ENCODE measurements at places on chromosomes 2 and 18.
A peak's percentile ranks its signal among the peaks of the same experiment; 100 is the strongest.

GRCh38 chr2:142165790-142166189 lies 35.0 kb upstream of the LRP1B start:
- no peak for DNase-seq

GRCh38 chr2:72142570-72143440 lies 4.9 kb downstream of the CYP26B1 start:
- peak; percentile 26 for DNase-seq

- DNase-seq = no peak
Observed at GRCh38 chr2:142748559-142749099, 128.8 kb upstream of the KYNU start.

- no peak for DNase-seq
Observed at GRCh38 chr2:238939074-238939473, 91.2 kb downstream of the TWIST2 start.

DNA sequence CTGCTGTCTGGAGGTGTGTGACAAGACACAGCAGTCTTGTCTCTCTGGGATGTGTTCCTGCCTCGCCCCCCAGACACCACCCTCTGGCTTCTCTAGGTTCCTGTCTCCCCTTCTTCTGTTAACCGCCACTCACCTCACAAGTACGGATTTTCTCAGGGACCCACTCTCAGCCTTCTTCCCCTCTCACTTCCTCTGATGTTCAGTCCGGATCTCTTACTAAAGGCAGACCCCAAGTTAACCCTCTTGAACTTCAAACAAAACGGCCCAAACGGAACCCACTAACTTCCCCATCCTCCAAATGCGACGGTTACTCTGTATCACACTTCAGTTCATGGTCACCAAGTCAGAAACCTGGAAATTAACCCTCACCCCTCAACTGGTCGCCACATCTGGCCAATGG lies 32.0 kb downstream of the B4GALT6 start:
- no peak for DNase-seq

GRCh38 chr2:104929663-104930062 lies 75.7 kb downstream of the POU3F3 start:
- DNase-seq = no peak

DNA sequence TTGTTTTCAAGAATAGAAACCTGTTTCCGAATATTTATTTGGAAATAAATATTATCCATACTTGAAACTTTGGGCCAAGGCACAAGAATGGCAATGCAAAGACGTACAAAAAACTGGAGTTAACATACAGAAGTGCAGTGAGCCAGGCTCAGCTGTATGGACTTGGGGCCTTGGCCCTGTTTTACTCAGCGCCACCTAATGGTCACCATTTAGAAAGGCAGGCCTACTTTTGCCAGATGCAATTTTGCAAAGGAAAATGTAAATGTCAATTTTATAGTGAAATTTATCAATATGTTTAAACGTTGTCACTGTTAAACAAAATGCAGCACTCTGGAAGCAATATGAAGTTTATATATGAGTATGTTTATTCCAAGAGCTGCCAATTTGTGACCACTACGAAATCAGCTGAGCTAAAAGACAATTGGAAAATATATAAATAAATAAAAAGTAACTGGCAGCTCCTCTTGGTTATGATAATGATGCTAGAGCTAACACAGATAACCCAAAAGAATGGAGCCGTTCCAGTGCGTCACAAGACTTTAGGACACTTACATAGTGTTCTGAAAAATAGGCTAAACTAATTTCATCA lies 155.0 kb downstream of the ARHGAP15 start:
- DNase-seq = no peak

GRCh38 chr2:161243312-161243711 lies 64.9 kb upstream of the PSMD14 start:
- DNase-seq = no peak

DNA sequence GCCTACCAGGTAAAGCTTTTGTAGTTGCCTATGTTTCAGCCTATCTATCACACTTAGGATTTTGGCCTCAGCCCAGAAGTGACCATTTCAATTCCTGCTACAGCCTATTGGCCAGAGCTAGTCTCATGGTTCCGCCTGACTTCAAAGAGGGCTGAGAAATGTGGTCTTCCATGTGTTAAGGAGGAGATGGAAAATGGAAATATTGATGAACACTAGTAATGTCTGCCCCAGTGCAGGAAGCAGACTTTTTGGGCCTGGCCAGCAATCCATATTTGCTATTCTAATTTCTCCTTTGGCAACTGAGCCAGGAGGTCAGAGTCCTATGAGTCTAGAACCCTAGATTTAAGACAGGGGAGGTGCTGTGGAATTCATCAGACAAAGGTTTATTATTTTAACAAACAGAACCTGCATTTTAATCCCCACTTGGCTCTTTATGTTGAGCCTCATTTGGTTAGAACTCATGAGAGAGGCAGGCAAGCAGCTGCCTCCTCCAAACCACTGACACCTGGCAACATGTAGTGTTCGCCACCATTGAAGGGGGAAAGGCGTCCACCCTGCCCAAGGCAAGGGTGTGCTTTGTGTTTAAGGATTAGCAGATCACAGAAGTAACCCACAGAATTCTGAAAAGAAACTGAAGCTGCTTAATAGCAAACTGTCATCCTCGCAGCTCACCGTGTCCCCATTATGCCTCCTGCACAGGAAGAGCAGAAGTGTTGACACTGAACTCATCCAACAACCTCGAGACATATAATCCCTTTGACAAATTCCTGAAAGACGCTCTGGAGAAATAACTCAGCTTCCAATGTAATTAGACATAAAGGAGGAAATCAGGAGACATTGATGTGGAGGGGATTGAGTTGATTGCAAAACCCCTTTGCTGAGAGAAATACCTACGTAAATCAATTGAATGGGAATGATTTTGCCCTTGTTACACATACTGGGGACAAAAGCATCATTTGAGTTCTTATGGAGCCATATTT lies 47.7 kb upstream of the SCG2 start:
- DNase-seq = no peak

- no peak for DNase-seq
Observed at GRCh38 chr2:80126596-80127189, 177.9 kb downstream of the LRRTM1 start.

DNA sequence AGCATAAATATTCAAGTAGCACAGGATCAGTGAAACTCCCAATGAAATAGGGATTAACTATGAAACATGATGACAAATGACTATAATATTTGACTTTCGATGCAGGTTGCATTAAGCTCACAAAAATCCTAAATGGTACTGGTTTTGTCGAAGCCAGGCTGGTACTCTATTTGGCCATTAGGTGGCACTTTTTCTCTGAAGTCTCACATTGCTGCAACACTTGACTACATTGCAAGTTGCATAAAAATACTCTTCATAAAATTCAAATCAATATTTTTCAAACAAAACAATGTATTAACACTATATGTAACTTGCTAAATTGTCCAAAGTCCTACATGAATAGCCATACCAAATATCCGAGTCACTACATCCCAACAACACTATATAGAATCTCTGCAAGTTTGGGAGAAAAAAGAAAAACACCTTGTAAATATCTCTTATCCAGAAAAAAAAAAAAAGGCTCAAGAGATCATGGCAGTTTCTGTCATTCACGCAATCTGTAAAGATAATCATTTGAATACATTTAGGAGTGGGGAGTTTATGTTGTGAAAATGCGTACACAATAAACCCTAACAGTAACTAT lies 9.5 kb downstream of the RTTN start:
- DNase-seq = no peak

DNA sequence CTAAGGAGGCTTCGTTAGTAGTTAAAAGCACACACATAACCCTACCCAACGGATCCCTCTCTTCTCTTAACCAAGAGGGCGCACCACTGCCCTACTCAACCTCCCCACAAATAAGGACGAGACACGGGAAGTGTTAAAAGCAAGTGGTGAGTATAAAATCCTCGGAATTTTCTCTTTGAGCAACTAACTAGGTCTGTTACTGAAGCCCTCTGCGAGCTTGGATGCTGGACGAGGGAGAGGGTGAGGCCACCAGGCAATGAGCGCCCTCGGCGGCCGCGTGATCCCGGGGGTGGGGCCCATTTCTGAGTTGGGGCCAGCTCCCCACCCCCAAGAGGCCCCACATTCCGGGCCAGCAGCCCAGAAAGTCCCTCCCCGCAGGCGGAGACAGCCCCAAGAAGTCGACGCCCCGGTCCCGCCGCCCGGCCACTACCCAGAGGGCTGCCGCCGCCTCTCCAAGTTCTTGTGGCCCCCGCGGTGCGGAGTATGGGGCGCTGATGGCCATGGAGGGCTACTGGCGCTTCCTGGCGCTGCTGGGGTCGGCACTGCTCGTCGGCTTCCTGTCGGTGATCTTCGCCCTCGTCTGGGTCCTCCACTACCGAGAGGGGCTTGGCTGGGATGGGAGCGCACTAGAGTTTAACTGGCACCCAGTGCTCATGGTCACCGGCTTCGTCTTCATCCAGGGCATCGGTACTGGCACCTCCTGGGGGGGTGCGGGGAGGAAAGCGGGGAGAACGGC lies at the start of gene CYBRD1:
Gene CYBRD1, plus strand, starts transcription at position 423 of the 736 bp plus-strand sequence. Its CDS starts 72 bp downstream, at position 495.
- peak; percentile 46 for DNase-seq

- peak; percentile 86 for DNase-seq
Observed at GRCh38 chr2:25161055-25161781, 7.2 kb downstream of the POMC start.
